ENCODE measurements at places on chromosomes 11 and 22.

DNA sequence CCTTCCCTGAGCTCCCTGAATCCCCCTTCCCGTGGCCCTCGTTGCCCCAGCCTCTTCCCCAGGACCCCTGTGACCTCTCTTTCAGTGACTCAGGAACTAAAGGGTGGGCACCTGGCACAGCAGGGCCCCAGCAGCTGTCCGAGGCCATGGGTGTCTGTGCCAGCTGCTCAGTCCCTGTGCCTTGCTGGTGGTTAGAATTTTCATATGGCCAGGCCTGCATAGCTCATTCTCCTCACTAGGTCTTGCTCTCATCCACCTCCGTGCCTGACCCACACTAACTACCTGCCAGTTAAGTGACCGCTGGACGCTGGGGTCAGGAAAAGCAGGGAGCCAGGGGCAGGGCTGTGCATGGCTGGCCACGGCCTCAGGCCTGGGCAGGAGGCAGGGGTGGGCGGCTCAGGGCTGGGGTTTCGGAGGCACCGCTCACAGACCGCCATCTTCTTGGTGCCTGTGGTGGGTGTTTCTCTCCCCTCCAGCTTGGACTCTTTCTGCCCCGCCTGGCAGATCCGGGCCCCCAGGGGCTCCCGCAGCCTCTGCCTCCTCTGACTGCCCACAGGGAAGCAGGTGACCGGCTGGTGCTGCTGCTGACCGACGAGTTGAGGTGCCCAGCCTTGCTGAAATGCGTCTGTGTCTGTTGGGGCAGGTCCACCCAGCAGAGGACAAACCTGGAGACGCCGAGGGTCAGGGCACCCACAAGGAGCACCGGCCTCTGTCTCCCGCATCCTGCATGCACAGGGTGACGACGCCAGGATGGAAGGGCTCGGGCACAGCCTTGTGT lies 20.3 kb downstream of the MRGPRD start:
- DNase-seq: no peak

DNA sequence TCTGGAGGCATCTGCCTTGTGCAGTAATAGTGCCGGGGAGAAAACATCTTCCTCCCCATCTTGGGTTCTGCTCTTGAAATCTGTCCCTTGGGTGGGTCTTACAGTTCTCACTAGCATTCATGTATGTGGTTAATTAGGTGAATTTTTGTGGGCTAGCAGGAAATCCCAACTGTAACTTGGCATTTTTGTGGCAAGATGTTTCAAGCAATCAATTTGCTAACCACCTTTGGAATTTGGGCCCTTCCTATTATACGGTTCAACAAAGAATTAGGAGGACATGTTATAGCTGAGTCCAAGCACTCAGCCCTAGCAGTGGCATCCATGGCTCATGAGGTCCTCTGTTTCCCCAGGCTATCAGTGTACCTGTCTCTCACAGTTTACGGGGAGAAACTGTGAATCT lies 89.1 kb upstream of the MTNR1B start:
- DNase-seq: no peak

- no peak for DNase-seq
Observed at GRCh38 chr11:65569164-65569972, 909 bp upstream of the ZNRD2 start.

- DNase-seq: no peak
Observed at GRCh38 chr11:33936725-33937604, 45.1 kb upstream of the LMO2 start.

All from stimulated activated CD8-positive, alpha-beta memory T cell treated with anti-CD3 and anti-CD28 coated beads, Interleukin-4, amount 100 ng/mL, for 1 hour (primary cell).